ENCODE measurements at places on chromosomes 1 and 21.
A peak's percentile ranks its signal among the peaks of the same experiment; 100 is the strongest.

GRCh38 chr1:153475282-153475681 is 14.8 kb upstream of the S100A7 start:
- DNase-seq: no peak

- DNase-seq: no peak
Measured at GRCh38 chr1:233735847-233736246, 121.9 kb downstream of the KCNK1 start.

DNA sequence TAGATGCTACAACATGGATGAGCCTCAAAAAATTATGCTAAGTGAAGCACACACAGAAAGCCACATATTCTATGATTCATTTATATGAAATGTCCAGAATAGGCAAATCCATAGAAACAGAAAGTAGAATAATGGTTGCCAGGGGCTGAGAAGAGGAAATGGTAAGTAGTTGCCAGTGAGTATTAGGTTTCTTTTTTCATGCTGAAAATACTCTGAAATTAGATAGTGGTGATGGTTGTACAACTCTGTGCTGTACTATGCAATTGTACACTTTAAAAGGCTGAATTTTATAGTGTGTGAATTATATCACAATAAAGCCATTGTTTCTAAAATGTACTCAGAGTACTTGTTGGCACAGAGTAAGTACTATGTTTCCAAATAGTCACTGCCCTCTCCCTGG is 15.5 kb upstream of the GFI1 start:
- no peak for DNase-seq

DNA sequence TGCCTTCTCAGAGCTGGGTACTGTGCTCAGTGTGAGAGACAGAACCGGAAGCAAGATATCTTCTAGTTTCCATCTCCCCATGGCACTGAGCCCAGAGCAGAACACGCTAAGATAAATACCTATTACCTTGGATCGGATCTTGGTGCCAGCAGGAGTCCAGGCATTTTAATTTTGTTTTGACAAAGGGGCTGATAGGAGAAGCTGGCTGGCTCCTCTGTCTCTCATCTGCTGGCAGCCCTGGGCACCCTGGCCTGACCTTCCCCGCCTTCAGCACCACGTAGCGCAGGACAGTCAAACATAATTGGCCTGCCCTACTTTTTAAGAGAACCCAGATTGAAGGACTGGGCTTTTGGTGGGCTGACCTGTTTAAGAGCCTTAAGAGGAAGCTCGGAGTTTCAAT is 160.7 kb upstream of the KLHDC7A start:
- DNase-seq: no peak

- DNase-seq: peak; percentile 44
Measured at GRCh38 chr21:44503901-44504399, 36.0 kb downstream of the KRTAP10-1 start.

DNA sequence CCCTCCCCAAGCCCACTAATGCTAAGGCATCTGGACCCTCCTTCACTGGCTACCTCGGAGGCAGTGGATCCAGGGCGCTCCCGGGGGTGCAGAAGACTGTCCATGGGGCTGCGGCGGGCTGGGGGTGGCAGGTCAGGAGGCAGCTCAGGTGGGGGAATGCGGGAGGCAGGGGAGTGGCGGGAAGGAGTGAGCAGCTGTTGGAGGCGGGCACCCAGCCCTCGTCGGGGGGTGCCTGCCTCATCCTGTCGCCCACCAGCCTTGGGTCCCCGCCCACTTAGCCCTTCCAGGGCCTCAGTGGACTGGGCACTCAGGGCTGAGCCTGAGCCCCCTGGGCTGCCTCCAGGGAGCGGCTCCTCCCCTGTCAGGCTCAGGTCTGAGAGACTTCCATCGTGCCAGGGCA is 10.7 kb upstream of the GATAD2B start:
- no peak for DNase-seq
